Progenitor cell of endocrine pancreas (in vitro differentiated cells): ENCODE measurements at places on chromosomes 7 and 10. TPM values are rescaled to one million over a fixed set of nuclear protein-coding genes. Genes with fewer than 3 reads are reported as not detected.
A peak's percentile ranks its signal among the peaks of the same experiment; 100 is the strongest.

DNA sequence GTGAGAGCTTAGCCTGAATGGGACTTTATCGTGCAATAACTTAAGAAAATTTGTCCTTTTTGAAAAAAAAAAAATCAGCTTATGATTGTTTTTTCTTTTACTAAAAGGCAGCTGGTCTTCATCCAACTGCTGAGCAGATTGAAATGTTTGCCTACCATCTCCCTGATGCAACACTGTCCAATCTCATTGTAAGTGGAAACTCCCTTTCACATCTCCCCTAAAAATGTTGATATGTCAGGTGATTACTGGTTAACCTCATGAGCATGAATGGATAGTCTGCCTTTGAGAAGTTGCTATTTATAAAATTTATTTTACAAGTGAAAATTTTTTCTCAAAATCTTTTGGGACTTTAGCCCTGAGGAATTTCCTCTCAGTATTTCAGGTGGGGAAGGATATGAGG lies 17.8 kb upstream of the HKDC1 start:
- DNase-seq, result no peak

DNA sequence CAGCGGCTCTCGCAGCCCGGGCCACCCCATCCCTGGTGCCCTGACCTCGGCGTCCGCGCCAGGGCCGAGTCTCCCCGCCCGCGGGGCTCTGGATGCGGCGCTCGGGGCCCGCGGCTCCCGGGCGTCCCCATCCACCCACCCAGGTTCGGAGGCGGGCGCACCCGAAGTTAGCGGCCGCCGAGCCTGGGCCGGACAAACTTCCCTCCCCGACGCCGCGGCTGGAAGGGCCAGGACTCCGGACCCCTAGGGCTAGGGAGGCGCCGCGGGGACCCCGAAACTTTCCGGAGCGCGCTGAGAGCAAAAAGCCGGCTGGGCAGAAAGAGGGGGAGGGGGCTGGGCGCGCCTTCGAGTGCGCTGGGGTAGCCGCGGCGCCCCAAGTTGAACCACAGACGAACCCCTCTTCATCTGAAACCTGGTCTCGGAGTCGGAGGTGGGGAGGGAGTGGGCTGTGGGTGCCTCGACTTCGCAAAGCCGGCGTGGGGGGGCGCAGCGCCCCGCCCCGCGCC lies 3.7 kb upstream of the ELFN1 start:
- peak; percentile 14 for DNase-seq

The ITIH5 gene
- total RNA-seq, result 1.5 and 2.3 TPM in 2 replicates

The OR2A12 gene
- total RNA-seq, result not detected in 2 replicates

The TRPV5 gene
- 0.13 and 0.14 TPM in 2 replicates for total RNA-seq

The MRPS17 gene
- total RNA-seq, result 15.8 and 16.3 TPM in 2 replicates
